ENCODE measurements at places on chromosomes 16 and 17.
A peak's percentile ranks its signal among the peaks of the same experiment; 100 is the strongest.

DNA sequence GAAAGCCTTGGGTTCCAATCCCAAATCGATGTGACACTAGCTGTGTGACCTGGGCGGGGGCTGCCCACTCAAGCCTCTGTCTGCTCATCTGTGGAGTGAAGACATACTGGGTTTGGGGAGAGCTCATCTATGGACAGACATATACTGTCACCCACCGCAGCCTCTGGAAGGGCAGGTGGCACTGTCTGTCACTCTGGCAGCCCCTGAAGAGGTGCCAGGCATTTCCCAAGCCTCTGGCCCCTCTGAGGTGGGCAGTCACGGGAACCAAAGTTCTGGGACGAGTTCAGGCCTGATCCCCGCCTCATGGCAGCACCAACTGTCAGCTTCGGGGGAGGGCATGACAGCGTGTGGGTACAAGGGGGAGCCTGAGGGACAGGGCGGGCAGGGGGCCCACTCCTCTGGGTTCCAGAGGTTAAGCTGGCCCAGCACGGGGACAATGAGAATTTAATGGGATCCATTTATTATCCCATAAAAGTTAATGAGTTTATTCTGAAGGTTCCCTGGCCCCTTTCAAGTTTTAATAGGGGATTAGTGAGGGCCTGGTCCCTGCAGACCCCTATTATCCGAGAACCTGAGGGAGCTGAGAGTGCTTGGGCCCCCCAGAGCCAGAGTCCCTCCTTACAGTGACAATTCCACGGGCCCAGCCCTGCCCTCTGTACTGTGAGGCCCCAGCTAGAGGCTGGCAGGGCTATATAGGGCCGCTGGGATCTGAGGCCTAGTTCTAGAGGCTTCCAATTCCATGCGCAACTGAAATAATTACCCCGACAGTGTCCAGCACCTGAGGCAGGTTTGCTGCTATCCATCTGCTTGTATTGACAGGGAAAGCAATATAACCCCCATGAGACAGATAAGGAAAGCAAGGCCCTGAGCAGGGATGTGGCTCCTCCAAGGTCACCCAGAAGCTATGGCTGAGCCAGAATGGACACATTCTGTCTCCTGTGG is 18.8 kb downstream of the SEZ6 start:
- no peak for DNase-seq

DNA sequence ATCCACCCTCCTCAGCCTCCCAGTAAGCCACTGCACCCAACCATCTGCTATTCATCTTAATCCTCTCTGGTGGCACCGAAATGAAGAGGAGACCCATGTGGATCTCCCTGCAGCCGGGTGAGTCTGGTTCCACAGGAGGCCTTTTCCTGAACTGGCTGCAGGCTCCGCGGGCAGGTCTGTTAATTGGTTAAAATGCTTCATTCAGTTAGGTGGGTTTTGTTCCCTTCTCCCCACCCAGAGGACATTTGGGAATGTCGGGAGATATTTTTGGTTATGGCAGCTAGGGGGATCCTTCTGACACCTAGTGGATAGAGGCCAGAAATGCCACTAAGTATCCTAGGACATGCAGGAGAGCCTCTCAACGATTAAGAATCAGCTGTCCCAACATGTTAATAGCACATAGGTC is 16.7 kb downstream of the C16orf54 start:
- DNase-seq: no peak

DNA sequence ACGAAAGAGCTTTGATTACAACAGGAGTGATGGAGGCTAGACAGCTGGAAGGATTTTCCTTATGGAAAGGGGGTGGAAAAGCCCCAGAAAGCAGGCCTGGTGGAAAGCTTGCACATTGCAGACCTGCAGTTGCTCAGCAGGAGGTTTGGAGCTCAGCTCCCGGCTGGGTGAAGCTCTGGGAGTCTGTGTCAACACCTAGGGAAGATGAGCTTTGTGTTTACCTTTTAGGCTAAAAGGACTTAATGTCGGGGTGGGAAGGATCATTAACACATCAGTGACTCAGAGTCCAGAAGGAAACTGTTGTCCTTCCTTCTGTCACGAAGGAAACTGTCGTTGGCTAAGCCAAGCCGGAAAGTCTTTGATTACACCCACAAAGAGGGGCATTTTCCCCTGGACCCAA is 48.2 kb downstream of the RAP1GAP2 start:
- DNase-seq: no peak

GRCh38 chr16:62386411-62386810 is 350.2 kb upstream of the CDH8 start:
- no peak for DNase-seq

DNA sequence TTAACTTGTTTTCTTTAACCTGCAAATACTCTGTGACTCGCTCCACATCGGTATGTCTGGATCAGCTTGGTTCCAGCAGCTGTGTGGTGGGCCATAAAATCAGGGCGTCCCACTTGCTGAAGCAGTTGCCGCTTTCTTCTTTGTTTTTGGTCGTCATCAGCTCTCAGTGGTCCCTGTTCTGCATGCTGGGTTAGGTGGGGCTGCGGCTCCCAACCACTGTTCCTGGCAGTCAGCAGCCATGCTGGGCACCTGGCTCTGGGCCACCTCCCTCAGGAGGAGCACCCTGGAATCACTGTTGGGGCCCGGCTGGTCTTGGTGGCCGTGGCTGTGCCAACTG is 23.0 kb downstream of the MGRN1 start:
- DNase-seq: no peak

DNA sequence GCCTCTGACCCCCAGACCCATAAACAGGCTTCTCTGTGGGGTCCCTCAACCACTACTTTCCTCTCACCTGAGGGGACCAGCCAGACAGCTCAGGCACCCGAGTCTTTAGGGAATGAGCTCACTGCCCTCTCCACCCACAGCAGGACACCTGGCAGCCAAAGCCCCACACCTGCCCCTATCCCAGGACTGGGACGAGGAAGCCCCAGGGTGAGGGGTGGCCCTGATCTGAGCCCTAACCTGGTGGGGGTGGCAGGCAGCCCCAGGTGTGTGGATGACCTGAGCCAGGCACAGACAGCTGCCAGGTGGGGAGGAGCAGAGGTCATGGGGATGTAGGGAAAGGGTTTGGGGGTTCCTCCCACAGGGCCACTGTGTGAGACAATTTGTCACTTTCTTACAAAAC is 1.7 kb upstream of the TEX19 start:
- no peak for DNase-seq

GRCh38 chr17:44733753-44734152 is 25.0 kb upstream of the ADAM11 start:
- DNase-seq: no peak

DNA sequence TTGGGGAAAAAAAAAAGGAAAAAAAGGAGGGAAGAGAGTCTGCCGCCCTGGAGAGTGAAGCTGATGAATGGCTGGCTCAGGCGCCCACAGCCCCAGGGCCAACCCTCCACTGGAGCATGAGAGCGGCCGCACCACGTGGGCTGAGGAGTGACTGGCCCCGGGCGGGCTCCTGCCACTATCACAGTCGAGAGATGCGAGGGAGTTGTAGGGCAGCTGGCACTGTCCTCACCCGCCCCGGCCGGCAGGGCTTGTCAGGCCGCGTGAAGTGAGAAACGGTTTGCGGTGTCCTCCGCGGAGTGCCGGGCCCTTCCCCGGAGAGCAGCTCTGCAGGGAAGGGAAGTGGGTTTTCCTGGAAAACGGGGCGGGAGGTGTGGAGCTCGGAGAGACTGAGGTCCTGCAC is 45.9 kb downstream of the JPH3 start:
- no peak for DNase-seq

DNA sequence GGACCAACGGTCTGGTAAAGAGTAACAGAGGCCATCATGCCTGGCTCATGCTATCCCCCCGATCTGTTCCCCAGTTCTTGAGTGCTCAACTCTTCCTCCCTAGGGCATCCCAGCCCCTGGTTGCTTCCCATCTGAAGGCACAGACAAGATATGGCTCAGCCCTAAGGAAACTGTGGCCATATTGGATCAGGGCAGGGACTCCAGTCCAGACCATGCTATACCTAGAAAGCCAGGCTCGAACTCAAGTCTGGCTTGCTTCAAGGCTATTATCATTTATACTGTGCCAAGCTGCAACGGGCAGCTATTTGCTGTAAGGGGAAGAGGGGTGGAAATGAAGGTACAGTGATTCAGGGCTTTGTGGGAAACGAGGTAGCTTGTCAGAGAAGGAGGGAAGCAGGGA is 2.8 kb downstream of the UBTF start:
- no peak for DNase-seq

- peak; percentile 70 for DNase-seq
Observed at GRCh38 chr16:85010931-85011845, at the start of gene ZDHHC7. TSS of gene ZDHHC7 (minus strand) at chr16:85011535. CDS start at chr16:84990618, 20,917 bp downstream.

GRCh38 chr16:66264311-66265047 is 102.0 kb upstream of the CDH5 start:
- no peak for DNase-seq

DNA sequence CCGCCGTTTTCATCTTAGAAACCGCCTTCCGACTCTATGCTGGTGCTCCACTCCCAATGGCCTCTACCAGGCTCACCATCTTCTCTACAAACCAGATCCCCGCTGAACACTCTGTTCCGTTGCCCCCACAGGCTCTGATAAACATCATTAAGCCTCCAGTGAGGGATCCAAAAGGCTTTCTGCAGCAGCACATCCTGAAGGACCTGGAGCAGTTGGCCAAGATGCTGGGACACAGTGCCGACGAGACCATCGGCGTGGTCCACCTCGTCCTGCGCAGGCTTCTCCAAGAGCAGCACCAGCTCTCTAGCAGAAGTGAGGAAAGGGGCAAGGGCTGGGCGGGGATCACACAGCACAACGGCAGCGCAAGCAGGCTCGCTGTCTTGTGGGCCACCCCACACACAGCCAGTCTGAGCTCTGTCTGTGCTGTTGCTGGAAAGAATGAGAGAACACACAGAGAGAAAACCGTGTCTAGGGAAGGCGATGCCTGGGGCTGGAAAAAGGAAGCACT is 33.5 kb upstream of the ENDOV start:
- no peak for DNase-seq

GRCh38 chr17:78131172-78132083 is 857 bp downstream of the TMC8 start:
- DNase-seq: no peak

- no peak for DNase-seq
Observed at GRCh38 chr16:72711823-72712222, 336.1 kb downstream of the ZFHX3 start.

DNA sequence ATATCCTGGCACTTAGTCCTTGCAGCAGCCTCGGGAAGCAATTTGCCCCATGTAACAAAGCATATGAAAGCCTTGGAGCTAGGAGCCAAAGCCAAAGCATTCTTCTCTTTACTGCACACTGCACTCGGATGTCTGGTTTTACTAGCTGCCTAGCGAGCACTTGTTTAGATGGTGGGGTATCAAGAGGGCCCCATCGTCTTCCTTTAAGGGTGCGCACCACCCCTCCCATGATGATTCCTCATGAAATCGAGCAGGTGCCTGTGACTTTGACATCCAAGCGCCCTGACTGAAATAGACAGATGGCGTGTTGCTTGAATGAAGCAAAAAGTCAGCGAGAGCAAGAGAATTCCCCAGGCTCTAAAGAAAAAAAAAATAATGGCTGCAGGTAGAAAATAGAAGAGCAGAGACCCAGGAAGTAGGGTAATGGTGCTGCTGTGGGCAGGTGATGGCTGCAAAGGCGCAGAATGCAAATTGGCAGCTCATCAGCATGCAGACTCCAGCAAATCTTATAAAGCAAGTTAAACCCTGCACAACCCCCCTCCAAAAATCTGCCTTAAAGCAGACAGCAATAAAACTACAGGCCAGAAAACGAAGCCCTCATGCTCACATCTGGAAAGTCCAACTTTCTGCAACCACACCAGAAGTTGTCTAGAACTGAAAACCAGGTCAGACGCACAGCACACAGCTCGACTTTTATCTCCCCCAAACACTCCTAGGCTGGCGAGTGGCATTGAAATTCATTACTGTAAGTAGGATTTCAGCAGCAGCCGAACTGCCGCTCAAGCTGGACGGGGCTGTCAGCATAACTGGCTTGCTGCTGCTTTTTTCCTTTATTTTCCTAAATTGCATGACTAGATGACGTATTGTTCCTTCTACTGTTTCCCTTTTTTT is 384.3 kb downstream of the RBFOX1 start:
- no peak for DNase-seq

GRCh38 chr17:15263206-15263579 is 1.9 kb downstream of the PMP22 start:
- peak; percentile 43 for DNase-seq

DNA sequence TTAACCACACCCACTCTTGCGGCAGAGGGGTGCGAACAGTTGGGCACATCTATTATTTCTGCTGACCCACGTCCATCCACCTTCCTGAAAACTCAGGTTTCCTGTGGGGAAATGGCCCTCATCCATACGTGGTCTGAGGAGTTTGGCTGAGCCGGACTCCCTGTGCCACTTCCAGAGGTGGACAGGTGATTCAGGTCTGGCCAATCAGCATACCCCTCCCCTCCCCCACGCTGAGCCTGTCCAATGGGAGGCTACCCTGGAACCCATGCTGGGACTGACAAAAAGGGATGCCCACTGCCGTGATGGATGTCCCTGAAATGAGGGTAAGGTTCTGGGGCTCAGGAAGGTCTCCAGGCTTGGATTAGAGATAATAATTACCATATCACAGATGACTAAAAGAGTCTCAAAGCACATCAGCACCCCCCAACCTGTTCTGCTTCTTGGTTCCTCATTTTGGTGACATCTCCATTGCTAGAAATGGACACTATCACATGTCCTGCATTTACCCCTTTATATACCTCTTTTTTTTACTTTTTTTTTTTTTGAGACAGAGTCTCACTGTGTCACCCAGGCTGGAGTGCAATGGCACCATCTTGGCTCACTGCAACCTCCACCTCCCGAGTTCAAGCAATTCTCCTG is 5.3 kb upstream of the MAPK7 start:
- no peak for DNase-seq

GRCh38 chr17:49832840-49833599 is 14.8 kb downstream of the TAC4 start:
- DNase-seq: no peak

- DNase-seq: no peak
Observed at GRCh38 chr17:76082326-76083251, 3.6 kb downstream of the ZACN start.

- DNase-seq: no peak
Observed at GRCh38 chr16:1042866-1043265, 29.7 kb upstream of the SSTR5 start.

DNA sequence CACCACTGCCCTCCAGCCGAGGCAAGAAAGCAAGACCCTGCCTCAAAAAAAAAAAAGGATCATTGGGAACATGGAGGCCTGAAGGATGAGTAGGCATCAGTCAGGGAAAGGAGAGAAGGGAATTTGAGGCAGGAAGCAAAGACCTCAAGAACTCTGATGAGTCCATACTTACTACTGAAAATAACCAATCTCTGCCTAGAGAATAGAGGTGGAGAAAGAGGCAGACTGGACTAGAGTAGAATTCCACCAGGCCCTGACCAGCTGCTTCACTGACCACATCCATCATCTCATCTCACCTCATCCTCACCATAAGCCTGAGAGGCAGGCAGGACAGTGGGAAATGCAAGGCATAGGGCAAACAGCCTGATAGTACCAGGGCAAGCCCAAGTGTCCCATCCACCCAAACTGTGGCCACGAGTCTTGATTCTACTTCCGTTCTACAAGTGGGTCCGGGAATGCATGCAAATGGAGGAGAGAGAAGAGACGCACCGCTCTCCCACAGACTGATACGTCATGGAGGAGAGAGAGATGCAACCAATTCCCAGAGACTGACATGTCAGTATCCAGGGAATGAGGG is 17.1 kb downstream of the ANKRD11 start:
- DNase-seq: no peak

All from GOT3 (cell line).